ENCODE measurements at places on chromosomes 12 and 14.

- no peak for DNase-seq
These were observed 84.6 kb downstream of the TXNDC16 start for GRCh38 chr14:52467515-52468266.

DNA sequence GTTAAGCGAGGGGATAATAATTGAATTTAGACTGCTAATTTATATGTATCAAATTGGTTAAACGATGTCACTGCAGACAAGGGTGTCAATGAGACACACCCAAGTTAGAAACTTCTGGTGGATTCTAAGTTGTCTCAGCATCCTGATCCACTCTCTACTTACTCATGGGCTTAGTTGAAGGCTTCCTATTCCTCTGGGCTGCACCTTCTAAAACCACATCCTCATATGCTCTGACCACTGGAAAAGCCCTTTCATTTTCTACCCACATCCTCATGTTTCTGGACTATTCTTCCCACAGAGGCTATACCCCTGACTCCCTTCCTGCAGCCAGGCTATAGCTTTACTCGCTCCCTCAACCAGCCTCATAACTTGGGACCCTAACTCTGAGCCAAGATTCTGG lies 493.8 kb downstream of the VRK1 start:
- DNase-seq = no peak

- DNase-seq = peak; percentile 83
These were observed 7.5 kb upstream of the ASPG start for GRCh38 chr14:104078031-104078455.

- DNase-seq = no peak
These were observed 166.4 kb downstream of the PELI2 start for GRCh38 chr14:56284641-56285040.

DNA sequence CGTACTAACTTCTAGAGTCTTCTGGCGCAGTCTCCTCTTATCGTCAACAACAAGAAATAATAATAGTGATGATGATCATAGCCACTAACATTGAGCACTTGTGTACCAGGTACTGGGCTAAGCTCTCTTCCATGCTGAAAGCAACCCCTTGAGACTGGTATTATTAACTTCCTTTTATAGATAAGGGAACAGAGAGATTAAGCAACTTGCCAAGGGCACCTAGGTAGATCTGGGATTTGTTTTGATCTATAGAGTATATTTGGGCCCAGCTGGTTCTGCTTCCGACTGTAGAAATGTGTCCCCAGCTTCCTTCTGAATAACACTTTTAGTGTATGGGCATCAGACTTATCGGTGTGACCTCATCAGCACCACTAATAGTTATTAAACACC lies 1.1 kb upstream of the ZNF219 start:
- no peak for DNase-seq

GRCh38 chr12:40734276-40734675 lies 42.0 kb downstream of the CNTN1 start:
- DNase-seq = no peak

GRCh38 chr14:99773521-99774497 lies 19.4 kb upstream of the EML1 start:
- DNase-seq = no peak

DNA sequence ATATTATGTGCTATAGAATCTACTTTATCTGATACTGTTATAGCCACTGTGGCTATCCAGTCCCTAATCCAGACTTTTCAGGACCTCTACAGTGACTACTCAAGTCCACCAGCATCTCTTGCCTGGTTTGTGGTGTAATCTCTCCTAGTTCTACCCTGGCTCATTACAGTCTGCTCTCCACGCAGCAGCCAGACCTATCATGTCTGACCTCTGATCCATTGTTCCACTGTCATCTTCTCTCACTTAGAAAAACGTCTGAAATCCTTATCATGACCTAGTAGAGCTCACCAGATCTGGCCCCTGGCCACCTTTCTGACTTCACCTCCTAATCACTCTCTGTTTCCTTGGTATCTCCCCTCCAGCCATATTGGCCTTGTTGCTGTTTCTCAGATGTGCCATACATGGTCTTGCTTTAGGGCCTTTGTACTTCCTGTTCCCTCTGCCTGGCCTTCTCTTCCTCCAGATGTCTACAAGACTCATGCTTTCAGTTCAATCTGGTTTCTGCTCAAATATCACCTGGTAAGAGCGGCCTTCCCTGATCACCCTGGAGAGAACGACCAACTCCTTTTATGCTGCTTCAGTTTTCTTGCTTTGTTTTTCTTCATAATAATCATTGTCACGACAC lies 475.5 kb downstream of the AACS start:
- DNase-seq = no peak

DNA sequence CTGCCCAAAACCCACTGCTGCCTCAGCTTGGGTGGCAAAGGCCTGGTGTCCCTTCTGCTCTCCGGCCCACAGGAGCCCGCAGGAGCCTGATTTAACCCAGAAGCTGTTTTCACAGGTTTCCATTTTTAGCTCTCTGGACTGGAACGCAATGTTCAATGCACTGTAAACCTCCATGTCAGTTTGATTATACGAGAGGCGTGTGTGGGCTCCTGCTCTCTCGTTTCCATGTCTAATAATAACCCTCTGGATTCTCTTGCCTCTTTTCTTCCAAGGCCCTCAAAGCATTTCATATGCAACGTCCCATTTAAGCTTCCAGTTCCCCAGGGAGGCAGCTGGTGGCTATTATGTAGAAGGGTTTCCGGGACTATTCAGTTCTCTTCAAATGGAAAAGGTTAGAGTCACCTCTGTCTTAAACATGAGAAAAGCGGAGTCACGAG lies 161.1 kb downstream of the SUDS3 start:
- DNase-seq = no peak

DNA sequence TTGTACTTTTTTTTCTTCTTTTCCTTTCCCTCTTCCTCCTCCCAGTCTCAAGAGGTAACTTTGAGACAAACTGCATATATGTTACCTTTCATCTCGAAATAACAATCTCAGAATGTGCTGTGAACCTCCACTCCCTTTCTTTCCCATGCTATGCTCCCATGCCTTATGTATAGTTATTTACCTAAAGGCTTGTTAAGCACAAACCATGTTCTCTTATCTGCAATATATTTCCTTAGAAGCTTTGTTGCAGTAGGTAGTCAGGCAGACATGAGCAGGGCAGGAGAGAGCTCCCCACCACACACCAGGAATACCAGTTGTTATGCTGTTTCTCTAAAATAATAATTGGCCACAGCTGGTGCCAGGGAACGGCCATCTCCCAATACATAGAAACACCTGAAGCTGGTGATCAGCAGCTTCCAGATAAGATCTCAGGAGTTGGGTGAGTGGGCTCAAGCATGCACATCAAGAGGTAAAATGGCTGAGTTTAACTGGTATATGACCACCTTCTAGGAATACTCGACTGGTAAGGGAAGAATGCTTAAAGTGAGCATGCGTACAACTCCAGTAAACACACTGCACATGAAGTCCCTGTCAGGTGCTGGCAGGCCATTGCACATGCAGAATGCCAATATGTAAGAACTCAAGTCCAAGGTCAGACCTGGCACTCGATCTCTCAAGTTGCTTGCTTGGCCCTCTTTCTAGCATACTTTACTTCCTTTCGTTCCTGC lies 14.8 kb upstream of the DHRS2 start:
- DNase-seq = no peak

GRCh38 chr12:21695986-21696385 lies 38.3 kb upstream of the LDHB start:
- no peak for DNase-seq

DNA sequence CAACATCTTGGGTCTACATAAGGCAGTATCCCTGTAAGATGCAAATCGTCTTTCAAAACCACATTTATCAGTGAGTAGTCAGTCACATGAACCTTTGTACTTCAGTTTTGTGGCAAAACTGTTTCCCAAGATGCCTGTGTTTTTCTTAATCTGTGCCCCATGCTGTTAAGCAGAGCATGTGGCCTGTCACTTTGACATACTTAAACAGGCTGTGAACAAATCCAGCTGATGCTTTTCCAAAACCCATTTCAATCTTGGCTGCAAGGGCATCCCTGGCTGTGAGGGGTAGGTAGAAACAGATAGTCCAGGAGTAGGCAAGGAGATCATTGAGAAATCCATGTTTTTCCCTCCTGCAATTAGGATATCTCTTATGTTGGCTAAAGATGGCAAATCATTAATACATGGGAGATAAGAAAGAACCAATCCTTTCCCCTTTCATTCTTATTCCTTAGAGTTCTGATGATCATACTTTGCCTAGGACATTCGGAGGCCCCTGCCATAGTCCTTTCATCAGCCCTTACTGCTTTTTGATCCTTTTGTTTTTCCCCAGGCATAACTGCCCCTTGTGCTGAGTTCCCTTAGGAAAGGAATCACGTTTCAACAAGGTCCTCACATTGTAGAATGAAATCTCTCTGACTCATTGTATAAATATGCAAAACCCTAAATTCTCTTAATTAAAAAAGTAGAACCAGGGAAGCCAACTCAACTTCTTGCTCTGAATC lies 121.1 kb upstream of the EEA1 start:
- DNase-seq = no peak

- DNase-seq = no peak
These were observed 1.2 kb downstream of the NUDT4 start for GRCh38 chr12:93378998-93379325.

- DNase-seq = no peak
These were observed 164.9 kb downstream of the DYRK2 start for GRCh38 chr12:67813456-67813904.

DNA sequence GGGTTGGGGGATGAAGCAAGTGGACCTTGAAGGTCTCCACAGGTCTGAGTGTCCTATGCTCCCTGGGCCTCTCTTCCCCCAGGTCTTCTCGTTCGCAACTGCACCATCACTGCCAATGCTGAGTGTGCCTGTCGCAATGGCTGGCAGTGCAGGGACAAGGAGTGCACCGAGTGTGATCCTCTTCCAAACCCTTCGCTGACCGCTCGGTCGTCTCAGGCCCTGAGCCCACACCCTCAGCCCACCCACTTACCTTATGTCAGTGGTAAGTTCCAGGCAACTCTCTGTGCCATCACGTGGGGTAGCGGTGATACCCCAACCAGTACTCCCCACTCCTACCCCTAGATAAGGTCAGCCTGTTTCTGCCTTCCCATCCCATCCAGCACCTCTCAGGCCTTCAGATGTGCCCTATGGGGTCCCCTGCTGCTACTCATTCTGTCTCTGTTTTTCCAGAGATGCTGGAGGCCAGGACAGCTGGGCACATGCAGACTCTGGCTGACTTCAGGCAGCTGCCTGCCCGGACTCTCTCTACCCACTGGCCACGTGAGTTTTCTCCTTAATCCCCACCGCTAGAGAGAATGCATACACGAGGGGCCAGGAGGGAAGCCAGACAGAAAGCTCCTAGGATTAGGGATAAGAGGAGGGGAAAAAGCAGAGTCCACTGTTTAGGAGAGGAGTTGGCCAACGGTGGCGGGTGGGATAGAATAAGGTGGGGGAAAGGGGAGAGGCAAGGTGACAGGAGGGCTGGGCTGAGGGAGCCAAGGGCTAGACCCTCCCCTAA lies 1.6 kb upstream of the TAPBPL start:
- no peak for DNase-seq

DNA sequence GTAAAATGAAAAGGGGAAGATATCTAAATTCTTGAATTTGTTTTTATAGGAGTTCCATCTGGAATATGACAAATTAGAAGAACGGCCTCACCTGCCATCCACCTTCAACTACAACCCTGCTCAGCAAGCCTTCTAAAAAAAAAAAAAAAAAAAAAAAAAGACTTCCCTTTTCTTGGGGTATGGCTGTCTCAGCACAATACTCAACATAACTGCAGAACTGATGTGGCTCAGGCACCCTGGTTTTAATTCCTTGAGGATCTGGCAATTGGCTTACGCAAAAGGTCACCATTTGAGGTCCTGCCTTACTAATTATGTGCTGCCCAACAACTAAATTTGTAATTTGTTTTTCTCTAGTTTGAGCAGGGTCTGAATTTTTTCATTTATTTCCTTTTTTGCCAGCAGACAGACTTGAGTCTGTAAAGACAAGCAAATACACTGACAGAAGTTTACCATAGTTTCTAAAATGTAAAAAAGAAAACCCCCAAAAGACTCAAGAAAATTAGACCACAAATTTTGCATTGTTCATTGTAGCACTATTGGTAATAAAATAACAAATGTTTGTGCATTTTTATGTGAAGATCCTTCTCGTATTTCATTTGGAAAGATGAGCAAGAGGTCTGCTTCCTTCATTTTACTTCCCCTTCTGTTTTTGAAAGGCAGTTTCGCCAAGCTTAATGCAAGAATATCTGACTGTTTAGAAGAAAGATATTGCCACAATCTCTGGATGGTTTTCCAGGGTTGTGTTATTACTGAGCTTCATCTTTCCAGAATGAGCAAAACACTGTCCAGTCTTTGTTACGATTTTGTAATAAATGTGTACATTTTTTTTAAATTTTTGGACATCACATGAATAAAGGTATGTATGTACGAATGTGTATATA lies 12.1 kb upstream of the KCNMB4 start:
- DNase-seq = no peak

- no peak for DNase-seq
These were observed 741 bp upstream of the CRIP2 start for GRCh38 chr14:105473677-105474482.

DNA sequence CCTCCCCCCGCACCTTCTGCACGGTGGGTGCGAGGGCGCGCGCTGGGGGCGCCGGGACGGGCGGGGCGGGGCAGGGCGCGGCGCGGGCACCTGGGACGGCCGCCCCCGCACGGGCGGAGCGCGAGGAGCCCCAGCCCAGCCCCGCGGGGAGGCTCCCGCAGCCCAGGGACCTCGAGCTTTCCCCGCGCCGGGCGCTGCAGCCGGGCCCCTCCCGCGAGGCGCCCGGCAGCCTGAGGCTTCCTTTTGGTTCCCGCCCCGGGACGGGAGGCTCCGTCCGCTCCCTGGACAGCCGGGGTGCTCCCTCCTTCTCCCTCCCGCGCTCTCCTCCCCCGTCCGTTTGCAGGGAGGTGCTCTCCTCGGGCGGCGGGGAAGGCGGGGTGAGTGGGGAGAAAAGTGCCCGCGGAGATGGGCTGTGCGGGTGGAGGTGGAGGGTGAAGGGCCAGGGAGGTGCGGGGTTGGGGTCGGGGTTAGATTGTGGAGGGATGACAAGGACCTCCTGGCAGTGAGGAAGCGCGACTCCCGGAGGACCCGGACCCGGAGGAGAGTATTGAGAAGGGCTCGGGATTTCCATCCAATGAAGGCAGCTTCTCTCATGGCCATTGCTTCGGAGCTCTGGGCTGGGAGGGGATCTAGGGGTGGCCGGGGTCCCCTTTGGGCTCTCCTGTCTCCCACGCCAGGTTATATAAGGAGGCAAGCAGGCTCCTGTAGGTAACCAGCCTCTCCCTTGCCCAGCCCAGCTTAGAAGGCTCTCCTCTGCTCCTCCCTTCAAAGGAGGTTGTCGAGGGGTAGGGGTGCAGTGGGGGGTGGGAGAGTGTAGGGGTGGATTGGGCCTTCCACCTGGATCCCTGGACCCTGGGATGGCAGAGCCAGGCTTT lies 645 bp downstream of the JDP2 start:
- DNase-seq = no peak
